Ovary (tissue), 10 donors: ENCODE measurements at places on chromosomes 6 and 20. TPM values are rescaled to one million over a fixed set of nuclear protein-coding genes. Genes with fewer than 3 reads are reported as not detected.

Gene ARFGEF2
- 23.9 TPM for total RNA-seq

Gene MYLK4
- 0.41 TPM for total RNA-seq

Gene SOBP
- 28.5 TPM for total RNA-seq

GRCh38 chr6:148516617-148517016 lies 174.0 kb downstream of the SASH1 start:
- no peak for DNase-seq

DNA sequence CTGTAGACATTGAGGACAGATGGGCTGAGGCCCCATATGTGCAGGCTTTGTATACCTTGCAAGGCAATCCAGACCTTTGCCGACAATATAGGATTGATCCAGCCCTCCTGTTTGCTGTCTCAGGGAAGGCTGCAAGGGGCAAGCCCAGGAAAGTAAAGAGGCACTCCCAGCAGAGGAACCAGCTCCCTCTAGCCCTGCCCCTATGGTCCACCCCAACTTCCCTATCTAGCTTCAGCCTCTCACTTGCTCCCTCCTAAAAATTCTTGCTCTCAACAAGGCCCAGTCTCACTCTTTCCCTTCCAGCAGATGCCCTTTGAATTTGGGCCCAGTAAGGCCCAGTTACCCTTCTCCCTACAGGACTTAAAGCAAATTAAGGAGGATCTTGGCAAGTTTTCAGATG lies 92.6 kb downstream of the JARID2 start:
- no peak for DNase-seq

DNA sequence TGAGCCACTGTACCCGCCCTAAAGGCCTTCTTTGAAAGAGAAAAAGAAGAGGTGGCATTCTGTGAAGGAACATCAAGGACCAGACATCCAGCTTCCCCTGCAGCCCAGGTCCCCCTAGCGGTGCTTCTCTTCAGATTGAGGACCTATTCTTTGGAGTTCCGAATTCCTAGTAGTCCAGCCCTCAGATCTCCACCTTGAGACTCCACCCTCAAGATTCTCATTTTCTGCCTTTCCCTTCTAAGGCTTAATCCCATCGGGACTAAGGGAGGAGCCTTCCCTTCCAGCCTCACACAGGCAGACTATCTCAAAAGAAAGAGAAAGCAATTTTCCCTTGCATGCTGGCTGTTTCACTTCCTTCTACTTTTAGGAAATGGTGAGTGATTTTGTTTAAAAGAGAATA lies 32.5 kb downstream of the MUC22 start:
- DNase-seq = peak; percentile 46

DNA sequence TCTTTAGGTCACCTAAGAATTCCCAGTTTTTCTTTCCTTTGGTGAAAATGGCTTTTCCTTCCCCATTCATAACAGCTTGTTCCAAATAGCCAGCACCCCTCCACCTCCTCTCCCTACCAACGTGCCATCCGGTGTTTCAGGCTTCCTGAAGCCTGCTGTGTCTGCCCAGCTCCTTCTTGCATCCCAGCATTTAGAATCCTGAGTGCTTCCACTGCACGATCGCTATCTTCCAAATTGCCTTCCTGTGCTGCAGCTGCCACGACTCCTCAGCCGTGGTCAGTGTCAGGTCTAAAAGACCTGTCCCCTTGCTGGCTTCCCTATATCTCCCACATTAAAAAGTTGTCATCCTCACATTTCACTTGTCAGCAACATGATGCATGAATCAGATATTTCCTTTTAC lies 550.3 kb upstream of the JARID2 start:
- no peak for DNase-seq

DNA sequence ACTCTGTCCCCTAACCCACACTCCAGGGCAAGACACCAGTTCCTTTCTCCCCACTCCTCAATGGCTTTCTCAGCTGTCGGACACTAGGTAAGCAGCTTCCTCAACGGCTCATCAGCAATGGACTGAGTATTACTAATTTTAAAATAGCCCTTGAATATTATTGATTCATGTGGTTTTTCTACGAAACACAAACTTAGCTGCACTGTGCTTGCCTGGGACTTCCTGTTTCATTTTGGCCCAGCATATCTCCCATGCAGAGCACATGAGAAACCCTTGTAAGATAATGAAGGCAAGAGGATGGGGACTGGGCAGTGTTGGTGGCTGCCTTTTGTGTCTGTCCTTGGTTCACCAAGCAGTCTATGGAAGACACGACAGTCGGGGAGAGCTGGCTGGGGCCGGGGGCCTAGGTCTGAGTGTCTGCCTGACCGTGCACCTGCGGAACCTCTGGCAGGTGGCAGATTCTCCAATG lies 48.9 kb downstream of the RNASET2 start:
- no peak for DNase-seq
